CD4-positive, alpha-beta T cell treated with Interleukin-6 at 100 ng/mL for 8 hours (primary cell): ENCODE measurements at places on chromosomes 12 and 14.

DNA sequence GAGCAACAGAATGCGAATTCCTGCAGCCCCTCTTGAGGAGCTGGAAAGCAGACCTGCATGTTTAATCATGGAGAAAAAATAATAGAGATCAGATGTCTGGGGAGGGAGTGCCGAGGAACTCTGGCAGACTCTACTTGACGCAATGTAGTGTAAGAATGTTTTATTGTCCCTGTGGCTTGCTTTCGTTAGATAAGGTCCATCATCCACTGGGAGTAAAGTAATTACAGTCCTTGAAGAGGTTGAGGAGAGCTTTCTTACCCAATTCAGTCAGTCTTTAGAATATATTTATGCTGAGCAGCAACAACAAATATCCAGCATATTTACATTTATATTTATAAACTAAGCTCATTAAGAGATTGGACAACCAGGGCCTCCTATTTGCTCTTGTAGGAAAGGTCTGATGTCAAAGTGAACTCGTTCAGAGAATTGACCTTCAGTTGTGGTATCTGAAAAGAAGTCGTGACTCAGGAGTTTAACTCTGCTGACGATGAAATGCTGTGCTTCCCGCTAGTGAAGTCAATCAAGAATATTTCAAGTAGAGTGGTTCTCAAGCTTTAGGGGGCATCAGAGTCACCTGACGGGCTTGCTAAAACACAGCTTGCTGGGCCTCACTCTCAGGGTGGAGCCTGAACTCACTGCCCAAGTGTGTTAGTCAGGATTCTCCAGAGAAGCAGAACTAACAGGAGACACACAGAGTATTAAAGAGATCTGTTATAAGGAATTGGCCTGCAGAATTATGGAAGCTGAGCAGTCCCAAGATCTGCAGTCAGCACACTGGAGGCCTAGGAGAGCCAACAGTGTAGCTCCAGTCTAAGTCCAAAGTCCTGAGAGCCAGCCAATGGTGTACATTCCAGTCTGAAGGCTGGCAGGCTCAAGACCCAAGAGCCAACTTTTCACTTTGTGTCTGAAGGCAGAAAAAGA lies 139.3 kb upstream of the LMNTD1 start:
- no peak for DNase-seq

GRCh38 chr14:101603096-101603495 lies 41.8 kb downstream of the DIO3 start:
- DNase-seq: no peak

- no peak for DNase-seq
These were observed 119.2 kb downstream of the GALC start for GRCh38 chr14:87873741-87874140.

DNA sequence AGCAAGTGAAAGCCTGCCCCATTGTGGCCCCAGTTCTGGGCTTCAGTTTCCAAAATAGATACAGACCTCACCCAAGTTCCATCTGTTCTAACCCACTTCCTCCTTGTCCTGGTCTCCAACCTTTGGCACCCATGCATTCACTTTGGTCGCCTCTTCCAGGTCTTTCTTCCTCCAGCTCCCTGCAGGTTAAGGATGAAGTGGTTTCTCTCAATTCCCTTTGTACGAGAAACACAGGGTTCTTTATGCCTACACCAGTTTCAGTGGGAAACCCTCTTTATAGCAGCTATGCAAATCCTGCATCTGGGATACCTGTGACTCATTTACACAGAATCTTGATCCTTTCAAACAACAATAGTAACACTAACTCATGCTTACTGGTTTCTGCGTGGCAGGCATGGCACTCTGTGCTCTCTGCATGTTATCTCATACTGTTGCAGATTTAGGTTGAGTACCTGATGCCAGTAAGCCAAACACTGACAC lies 110.6 kb upstream of the AMIGO2 start:
- DNase-seq: no peak

GRCh38 chr12:26108915-26109314 lies 15.9 kb downstream of the BHLHE41 start:
- no peak for DNase-seq

DNA sequence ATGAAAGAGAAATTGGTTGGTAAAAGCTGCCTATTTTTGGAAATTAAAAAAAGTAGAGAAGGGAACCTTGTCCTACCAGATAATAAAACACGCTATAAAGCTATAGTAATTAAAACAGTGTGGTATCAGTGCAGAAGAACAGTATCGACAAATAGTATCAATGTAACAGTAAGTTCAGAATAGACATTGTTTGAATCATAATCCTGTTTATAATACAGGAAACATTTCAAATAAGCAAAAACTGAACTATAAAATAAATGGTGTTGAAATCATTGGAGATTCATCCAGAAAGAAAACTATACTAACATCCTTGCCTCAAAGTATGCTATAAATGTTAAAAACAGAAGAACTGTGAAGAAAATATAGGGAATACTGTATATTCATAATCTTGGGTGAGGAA lies 54.2 kb upstream of the NAP1L1 start:
- no peak for DNase-seq
